T-cell (primary cell): ENCODE measurements at places on chromosomes 3 and 15.

GRCh38 chr3:23052208-23052607 lies 150.9 kb upstream of the UBE2E2 start:
- H3K36me3 ChIP-seq, result no peaks in the 10 kb centered on the region
- DNase-seq, result no peak
- H3K4me1 ChIP-seq, result no peaks in the 10 kb centered on the region
- no peak overlapping the region for H3K27ac ChIP-seq

GRCh38 chr3:29410660-29411405 lies 130.0 kb downstream of the RBMS3 start:
- no peak for DNase-seq
- no peak overlapping the region for H3K4me3 ChIP-seq
- H3K36me3 ChIP-seq, result no peaks in the 10 kb centered on the region
- H3K4me1 ChIP-seq, result no peaks in the 10 kb centered on the region
- H3K27me3 ChIP-seq, result no peaks in the 10 kb centered on the region

GRCh38 chr3:74624301-74624700 lies 9.8 kb upstream of the CNTN3 start:
- no peaks in the 10 kb centered on the region for H3K27me3 ChIP-seq
- H3K36me3 ChIP-seq, result no peaks in the 10 kb centered on the region
- H3K4me1 ChIP-seq, result no peaks in the 10 kb centered on the region
- no peak overlapping the region for H3K4me3 ChIP-seq

DNA sequence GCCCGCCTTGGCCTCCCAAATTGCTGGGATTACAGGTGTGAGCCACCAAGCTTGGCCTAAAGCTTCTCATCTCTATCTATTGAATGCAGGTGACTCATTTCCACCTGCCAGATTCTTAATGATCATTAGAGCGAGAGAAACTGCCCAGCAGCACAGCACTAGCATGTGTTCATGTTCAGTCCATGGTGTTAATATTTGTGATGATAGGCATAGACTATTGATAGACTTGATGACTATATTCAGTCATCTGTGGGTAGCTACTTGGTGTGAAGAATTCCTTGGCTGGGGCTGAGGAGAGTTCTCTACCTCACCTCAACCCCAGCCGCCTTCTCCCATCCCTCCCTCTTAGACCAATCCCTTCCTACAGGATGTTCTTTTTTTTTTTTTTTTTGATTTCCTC lies 60.0 kb downstream of the ST6GAL1 start:
- no peaks in the 10 kb centered on the region for H3K36me3 ChIP-seq
- H3K4me3 ChIP-seq, result no peak overlapping the region
- no peak for DNase-seq
- H3K27ac ChIP-seq, result no peak overlapping the region
- H3K4me1 ChIP-seq, result peaks cover 3% of the 10 kb centered on the region
- H3K27me3 ChIP-seq, result no peaks in the 10 kb centered on the region

DNA sequence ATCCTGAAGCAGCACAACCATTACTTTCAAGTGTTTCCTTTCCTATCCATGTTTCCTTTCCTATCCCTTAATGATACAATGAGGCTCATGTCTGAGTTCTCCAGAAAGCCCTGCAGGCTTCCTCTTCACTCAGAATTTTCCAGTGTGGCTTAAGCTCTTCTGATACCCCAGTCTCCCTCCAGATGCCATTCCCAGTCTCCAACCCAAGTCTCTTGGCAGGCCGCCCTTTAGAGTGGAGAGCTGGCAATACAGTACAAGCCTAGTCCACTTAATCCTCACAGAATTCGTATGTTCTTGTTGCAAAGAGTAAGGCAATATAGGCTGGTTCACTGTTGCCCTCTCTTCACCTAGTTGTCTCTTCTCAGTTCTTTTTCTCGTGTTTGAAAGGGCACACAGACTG lies 503.9 kb upstream of the MDFIC2 start:
- H3K36me3 ChIP-seq, result no peaks in the 10 kb centered on the region
- no peaks in the 10 kb centered on the region for H3K27me3 ChIP-seq
- no peak overlapping the region for H3K4me3 ChIP-seq
- DNase-seq, result no peak
- H3K4me1 ChIP-seq, result no peaks in the 10 kb centered on the region
- no peak overlapping the region for H3K27ac ChIP-seq

- no peak for DNase-seq
- H3K27ac ChIP-seq, result no peak overlapping the region
- peaks cover 15% of the 10 kb centered on the region for H3K4me1 ChIP-seq
- no peaks in the 10 kb centered on the region for H3K36me3 ChIP-seq
Observed at GRCh38 chr15:101161656-101162055, 90.2 kb downstream of the CHSY1 start.

- H3K27ac ChIP-seq, result no peak overlapping the region
- no peaks in the 10 kb centered on the region for H3K4me1 ChIP-seq
- no peak overlapping the region for H3K4me3 ChIP-seq
- H3K36me3 ChIP-seq, result no peaks in the 10 kb centered on the region
Observed at GRCh38 chr15:33160581-33161165, 33.8 kb downstream of the FMN1 start.

- H3K27me3 ChIP-seq, result no peaks in the 10 kb centered on the region
- no peak for DNase-seq
- H3K36me3 ChIP-seq, result peaks cover 5% of the 10 kb centered on the region
- no peaks in the 10 kb centered on the region for H3K4me1 ChIP-seq
- H3K27ac ChIP-seq, result no peak overlapping the region
Observed at GRCh38 chr15:76885212-76885611, 19.9 kb downstream of the SCAPER start.

GRCh38 chr3:32780735-32781210 lies 37.0 kb upstream of the TRIM71 start:
- no peak for DNase-seq
- no peak overlapping the region for H3K27ac ChIP-seq
- peaks cover 14% of the 10 kb centered on the region for H3K27me3 ChIP-seq
- no peaks in the 10 kb centered on the region for H3K36me3 ChIP-seq

DNA sequence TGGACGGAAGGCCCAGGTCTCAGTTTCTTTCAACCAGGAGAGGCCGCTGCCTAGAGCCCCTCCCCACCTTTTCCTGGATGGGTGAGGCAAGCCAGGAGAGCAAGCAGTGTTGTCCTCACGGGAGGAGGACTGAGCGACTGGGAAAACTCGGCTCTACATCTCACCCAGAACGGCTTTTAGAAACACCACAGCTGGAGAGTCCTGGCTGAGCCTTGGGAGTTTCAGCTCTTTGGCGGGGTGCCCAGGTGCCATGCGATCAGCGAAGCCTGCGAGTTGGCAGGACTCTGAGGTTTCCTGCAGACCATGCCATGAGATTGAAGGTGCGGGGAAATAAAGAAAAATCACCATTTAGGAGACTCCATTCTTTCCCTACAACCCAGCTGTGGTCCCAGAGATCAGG lies 26.0 kb downstream of the PPCDC start:
- no peak overlapping the region for H3K27ac ChIP-seq
- H3K27me3 ChIP-seq, result no peaks in the 10 kb centered on the region
- DNase-seq, result no peak

GRCh38 chr3:133192363-133192945 lies 154.3 kb downstream of the TMEM108 start:
- H3K4me1 ChIP-seq, result no peaks in the 10 kb centered on the region
- no peak overlapping the region for H3K27ac ChIP-seq
- no peaks in the 10 kb centered on the region for H3K27me3 ChIP-seq

GRCh38 chr15:95676500-95676899 lies 654.0 kb upstream of the NR2F2 start:
- no peak overlapping the region for H3K4me3 ChIP-seq
- H3K27me3 ChIP-seq, result no peaks in the 10 kb centered on the region
- no peak overlapping the region for H3K27ac ChIP-seq
- no peaks in the 10 kb centered on the region for H3K36me3 ChIP-seq
- H3K4me1 ChIP-seq, result no peaks in the 10 kb centered on the region
- no peak for DNase-seq

- peak; percentile 88 for DNase-seq
- no peaks in the 10 kb centered on the region for H3K27me3 ChIP-seq
- H3K36me3 ChIP-seq, result peaks cover 4% of the 10 kb centered on the region
- H3K27ac ChIP-seq, result no peak within 1 kb of the TSS
- H3K4me3 ChIP-seq, result peak within 1 kb of the TSS; percentile 86
Observed at GRCh38 chr15:73991726-73992593, at the start of gene STOML1. TSS of gene STOML1 (minus strand) at chr15:73992295. CDS start at chr15:73992223, 72 bp downstream.

GRCh38 chr3:135271177-135272025 lies 476.3 kb downstream of the EPHB1 start:
- no peaks in the 10 kb centered on the region for H3K4me1 ChIP-seq
- peaks cover 3% of the 10 kb centered on the region for H3K27me3 ChIP-seq
- no peaks in the 10 kb centered on the region for H3K36me3 ChIP-seq
- no peak for DNase-seq
- H3K4me3 ChIP-seq, result no peak overlapping the region

DNA sequence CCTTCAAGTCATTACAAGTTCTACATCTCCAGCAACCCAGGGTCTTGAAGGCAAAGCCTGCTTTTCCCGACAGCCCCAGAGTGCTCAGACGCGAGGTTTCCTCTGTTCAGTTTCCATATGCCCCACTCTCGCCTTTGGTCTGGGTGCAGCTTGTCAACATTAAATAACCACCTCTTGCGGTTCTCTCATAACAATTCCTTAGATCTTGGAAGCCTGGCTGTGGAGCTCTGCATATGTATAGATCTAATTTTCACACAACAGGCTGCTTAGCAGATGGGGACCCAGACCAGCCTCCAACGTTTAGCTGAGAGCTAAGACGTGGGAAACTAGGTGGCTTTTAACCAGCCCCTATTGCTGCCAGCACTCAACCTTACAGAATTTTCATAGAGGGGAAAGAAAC lies 295.5 kb downstream of the RPLP1 start:
- H3K27me3 ChIP-seq, result no peaks in the 10 kb centered on the region
- H3K4me1 ChIP-seq, result peaks cover 33% of the 10 kb centered on the region
- no peak overlapping the region for H3K4me3 ChIP-seq
- DNase-seq, result no peak
- no peak overlapping the region for H3K27ac ChIP-seq
